HCEC 1CT (cell line): ENCODE measurements at places on chromosomes 2 and 18.

DNA sequence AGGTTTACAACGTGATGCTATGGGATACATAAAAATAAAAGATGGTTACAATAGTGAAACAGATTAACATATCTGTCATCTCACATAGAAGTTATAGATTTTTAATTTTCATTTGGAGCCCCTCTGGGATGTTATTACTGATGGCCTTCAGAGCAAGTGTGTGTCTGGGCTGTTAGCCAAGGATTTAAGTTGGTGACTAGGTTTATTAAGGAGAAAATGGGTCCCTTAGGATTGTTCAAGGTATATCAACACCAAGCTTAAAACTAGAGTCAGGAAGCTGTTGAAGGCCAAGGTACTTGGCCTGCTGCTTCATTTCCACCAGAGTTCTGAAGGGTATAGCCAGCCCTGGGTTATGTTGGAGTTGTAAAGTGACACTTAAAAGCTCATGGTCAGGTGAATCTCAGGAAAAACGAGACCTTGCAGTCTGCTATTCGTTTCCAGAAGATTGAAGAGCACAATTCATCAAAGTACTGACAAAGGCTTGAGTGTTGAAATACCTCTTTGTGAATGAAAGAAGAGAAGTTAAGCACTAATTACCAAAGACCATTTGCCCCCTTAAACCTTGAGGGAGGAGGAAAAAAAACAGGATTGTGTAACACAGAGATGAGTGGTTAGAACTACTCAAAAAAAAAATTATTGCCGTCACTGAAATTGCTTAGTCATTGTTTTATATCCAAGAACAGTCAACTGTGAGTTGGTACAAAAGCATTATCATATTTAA is 48.4 kb downstream of the MAP2 start:
- DNase-seq = peak; percentile 86

GRCh38 chr2:44705356-44705755 is 236.1 kb upstream of the SIX3 start:
- no peak for DNase-seq

GRCh38 chr2:157355618-157356017 is 30.0 kb upstream of the ERMN start:
- peak; percentile 56 for DNase-seq

DNA sequence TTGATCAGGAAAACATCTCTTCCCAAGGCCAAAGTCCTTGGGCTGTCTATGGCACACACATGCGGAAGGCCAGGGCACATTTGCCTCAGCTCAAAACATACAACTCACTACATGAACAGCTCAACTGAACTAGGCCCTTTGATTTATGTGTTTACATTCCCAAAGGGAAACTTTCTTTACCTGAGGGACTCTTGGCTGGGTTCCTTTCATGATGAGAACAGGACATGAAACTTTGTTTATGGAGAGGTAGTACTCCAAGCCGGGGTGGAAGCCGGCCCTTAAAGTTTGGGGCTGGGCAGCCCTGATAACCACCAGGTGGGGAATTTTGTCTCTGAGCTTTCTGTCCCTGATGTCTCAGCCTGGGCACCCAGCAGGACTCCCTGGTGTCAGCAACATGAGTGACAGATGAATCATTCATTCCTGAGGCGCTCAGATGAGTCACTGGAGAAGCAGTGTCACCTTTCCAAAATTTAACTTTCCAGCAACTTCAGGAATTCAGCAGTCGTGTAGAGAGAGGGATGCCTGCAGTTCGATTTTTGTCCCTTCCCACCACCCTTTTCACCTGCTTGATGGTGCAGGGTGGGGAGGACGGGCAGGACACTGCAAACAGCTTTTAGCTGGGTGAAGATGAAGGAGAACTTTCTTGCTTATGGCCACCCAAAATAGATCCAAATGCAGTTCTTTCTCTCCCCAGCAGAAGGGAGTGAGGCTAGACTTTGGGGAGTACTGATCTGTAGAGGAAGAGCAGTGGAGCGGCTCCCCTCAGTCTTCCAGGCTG is 331.6 kb downstream of the DYSF start:
- peak; percentile 23 for DNase-seq

GRCh38 chr18:79971211-79971952 is 6.9 kb downstream of the HSBP1L1 start:
- no peak for DNase-seq

DNA sequence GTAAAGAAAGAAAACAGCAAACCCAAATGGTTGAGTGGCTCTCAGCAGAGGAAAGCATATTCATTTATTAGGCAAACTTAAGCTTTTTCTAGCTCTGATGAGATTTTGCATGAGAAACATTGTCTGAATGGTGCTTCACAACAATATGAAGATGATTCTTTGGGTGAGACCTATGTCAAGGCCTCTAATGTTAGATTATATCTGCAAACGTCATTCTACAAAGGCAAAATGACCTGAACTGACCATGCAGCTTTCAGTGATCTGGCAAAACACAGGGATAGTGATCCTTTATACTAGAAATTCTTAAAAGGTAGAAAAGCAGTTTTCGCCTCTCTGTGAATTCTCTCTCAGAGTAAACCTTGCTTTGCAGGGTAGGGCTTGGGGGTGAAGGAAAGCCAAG is 11.7 kb downstream of the RHBDD1 start:
- DNase-seq = no peak

- peak; percentile 80 for DNase-seq
These were observed 363.7 kb upstream of the CHAC2 start for GRCh38 chr2:53403792-53404413.

DNA sequence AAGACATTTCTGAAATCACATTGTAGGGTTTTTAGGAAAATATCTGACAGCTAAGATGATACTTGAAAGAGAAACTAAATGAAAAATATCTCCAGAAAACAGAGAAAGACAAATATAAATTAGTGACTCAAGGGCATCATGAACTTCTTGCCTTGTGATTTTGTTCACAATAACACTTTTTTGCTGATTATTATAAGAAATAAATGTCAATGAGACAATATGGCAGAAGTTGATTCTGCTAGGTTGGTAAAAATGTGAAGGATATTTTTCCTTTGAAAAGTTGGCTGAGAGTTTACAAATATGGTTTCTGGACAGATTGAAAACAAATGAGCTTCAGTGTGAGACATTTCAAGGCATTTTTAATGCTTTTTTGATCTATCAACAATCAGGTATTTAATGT is 1631.2 kb upstream of the ACVR2A start:
- DNase-seq = no peak

DNA sequence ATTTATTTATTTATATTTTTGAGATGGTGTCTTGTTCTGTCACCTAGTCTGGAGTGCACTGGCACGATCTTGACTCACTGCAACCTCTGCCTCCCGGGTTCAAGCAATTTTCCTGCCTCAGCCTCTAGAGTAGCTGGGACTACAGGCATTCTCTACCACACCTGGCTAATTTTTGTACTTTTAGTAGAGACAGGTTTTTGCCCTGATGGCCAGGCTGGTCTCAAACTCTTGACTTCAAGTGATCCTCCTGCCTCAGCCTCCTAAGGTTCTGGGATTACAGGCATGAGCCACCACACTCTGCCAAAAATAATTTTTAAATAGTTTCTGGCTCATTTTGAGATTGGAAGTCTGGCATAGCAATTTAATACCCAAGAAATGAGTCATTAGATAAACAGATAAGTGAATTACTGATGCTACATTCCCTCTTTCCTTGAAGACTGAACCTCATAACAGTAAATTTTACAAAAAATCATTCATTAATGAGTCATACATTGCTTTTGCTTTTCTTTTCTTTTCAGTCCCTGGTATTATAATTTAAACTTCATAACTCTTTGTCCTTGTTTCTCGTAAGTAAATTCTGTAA is 881.6 kb upstream of the PIK3C3 start:
- no peak for DNase-seq

DNA sequence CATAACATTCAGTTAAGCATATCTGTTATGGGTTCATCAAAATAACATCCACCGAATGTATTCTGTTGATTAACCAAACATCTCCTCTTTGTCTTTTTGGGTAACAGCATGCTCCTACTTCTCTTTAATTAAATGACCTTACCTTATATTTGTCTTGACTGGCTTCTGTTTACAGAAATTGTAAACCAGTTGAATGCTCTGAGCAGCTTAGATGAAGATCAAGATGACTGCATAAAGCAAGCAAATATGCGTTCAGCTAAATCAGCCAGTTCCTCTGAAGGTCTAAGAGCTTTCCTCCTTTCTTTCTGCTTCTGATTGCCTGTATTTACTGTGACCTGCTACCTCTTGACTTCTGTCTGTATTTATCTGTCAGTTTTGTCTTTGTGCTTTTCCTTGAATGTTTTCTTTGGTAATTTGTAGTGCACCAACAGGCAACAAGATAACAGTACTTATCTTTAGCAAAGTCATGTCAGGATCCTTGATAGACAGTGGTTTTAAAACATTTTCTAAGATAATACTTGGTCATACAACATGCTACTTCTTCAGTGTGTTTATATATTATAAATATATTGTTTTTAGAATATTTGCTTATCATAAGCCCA is 152.8 kb downstream of the EHBP1 start:
- no peak for DNase-seq

GRCh38 chr2:5360081-5360480 is 332.1 kb upstream of the SOX11 start:
- DNase-seq = no peak

GRCh38 chr2:68762665-68763064 is 28.1 kb downstream of the ARHGAP25 start:
- DNase-seq = no peak

DNA sequence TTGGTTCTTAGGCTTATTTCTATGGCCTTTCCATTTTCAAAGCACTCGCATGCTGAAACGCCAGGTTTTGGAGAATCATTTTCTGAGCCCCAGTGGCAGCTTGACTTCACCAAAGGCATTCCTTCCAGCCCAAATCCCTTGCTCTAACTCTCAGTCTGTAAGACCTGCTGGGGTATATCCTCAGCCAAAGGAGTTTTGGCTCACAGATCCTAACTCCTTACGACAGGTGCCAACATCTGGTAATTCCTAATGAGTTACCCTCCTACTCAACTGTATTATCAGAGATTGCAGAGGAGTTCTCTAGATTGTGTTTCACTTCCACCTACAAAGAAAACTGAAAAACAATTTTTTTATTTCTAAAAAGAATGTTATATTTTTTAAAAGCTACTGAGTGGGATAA is 79.0 kb upstream of the RAB27B start:
- no peak for DNase-seq

DNA sequence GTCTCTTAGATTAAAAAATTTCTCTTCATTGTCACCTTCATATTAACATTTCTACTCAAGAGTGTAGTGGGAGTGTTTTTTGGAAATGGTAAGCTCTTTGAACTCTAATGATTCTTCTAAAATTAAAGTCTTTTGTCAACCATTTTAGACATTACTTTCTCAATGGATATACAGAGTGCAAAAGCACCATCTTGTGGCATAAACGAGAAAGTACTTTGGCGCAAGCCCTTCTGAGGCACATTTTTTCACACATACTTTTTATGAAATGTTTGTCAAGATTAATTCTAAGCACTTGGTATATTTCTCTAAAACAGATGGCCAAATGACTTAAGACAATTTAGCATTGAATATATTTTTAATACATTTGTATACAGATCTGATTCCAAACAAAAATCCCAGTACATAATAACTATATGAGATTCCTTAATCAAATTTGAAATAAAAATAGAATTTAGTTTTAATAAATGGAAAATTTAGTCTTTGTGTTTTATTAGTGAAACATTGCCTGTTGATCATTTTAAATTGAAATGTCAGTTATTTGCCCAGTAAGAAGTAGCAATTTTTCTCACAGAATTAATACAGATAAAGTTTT is 63.3 kb upstream of the GALNT5 start:
- DNase-seq = peak; percentile 64

DNA sequence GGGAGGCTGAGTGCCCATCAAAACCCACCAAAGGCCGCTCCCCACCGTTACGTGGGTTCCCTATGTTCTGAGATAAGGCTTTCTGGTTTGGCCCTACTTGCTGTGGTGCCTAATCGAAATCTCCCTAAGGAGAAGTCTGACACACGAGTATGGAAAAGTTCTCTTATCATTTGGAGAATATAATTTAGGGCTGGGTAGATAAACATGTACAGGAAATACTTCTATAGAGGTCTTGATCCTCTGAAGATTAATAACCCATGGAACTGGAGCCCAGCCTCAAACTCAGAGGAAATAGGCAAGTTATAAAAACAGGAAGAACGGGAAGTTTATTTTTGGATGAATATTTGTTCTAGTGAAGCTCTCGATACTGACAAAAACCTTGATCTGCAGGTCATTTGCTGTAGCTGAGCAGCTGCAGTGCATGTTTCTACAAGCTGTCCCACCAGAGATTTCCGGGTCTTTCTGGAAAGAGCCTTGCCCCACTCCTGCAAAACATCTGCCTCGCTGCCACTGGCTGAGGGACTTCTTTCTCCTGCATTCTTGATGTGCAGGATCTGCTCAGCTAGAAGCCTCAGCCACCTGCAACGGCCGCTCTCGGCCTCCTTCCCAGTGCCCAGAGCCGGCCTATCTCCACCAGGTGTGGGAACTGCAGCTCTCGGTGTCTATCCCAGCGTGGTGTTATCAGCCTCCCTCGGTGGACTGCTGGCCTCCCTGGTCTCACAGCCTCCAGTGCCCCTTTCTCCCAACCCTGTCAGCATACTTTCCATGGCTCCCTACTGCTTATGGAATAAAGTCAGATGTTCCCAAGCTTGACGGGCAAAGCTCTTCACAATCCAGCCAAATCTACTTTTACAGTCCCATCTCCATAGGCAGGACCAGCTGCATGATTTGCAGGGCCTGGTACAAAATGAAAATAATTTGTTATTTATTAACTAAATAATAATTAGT is 48.6 kb downstream of the SPRED2 start:
- peak; percentile 40 for DNase-seq

GRCh38 chr2:3323360-3324035 is 54.1 kb downstream of the EIPR1 start:
- DNase-seq = no peak

DNA sequence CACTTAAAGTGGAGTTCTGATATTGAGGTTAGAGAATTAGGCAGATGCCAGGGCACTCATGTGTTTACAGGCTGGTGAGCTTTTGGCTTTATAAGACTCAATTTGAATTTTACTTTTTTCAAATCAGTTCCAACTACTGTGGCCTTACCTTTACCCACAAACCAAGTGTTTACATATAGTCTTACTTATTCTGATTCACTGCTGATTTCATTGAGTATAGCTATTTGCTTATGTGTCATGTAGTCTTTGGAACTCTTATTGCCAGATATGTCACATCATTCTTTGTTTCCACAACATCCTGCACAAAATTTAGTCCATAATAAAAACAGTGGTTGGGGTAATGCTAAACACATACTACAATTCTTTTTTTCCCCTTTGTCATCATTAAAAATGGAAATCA is 96.5 kb downstream of the XIRP2 start:
- DNase-seq = peak; percentile 54
